ENCODE measurements at places on chromosomes 16 and 17.

DNA sequence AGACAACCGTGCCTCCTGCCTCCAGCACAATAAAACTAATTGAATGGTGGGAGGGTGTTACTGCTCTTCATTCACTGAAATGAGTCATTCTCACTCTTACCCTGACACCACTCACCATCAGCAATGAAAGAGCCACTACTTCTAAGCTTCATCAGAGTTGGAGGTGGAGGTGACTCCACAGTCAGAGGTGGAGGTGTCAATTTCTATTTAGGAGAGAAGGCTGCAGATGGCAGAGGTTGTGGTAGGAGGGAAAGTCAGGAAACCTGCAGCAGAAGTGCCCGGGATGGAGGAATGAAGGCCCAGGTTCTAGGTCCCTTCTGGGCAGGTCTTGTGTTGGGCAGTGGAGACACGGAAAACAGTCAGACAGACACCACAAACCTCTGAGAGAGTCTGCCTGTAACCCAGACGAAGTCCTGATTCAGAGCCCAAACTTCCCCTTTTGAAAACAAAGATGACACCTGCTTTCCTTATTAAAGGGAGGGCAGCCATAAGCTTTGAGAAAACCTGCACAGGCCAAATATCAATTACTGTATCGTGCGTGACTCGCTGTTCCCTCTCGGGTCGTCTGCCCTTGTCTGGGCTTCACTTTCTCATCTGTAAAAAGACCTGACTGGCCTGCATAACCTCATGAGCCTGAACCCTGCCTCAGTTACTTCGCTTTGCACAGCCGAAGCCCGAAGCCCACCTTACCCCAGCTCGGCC lies 668 bp downstream of the ATPAF2 start:
- no peak for DNase-seq

DNA sequence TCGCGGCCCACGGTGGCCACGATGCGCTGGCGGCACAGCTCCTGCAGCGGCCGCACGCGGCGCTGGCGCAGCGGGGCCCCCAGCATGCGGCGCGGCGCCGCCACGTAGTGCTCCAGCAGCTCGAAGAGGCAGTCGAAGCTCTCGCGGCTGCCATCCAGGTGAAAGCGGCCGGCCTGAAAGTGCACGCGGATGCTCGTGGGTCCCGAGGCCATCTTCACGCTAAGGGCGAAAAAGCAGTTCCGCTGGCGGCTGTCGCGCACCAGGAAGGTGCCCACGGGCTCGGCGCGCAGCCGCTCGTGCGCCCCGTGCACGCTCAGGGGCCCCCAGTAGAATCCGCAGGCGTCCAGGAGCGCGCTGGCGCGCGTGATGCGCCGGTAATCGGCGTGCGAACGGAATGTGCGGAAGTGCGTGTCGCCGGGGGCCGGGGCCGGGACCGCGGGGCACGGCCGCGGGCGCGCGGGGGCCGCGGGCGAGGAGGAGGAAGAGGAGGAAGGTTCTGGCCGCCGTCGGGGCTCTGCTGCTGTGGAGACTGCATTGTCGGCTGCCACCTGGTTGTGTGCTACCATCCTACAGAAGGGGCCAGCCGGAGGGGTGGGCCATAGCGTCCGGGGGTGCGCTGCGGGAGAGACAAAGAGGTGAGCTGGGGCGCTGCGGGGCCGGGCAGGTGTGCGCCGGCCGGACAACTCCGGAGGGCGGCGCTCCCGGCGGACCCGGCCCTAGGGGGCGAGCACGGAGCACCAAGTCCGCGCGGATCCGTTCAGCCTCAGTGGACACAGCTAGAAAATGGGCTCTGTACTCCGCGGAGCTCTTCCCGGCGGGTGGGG lies 879 bp downstream of the SOCS1 start:
- DNase-seq = no peak

GRCh38 chr16:74296104-74296431 lies 546 bp upstream of the PSMD7 start:
- DNase-seq = no peak

GRCh38 chr16:86041807-86042206 lies 142.8 kb downstream of the IRF8 start:
- DNase-seq = no peak

GRCh38 chr17:42678951-42679491 lies 2.2 kb upstream of the PLEKHH3 start:
- no peak for DNase-seq

DNA sequence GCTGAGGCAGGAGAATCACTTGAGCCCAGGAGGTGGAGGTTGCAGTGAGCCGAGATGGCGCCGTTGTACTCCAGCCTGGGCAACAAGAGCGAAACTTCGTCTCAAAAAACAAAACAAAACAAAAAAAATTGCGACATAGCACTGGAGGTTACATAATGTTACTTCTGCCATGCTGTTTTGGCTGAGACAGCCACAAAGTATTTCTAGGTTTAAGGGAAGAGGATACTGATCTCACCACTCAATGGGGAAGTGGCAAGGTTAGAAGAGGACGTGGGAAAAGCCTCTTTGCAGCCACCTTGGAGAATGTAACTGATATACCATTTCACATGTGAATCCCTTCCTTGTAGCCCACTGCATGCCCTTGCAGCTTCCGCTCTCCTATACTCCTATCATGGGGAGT lies 131.2 kb upstream of the NLRP1 start:
- no peak for DNase-seq

GRCh38 chr16:9567666-9568065 lies 476.2 kb downstream of the HAPSTR1 start:
- DNase-seq = no peak

- no peak for DNase-seq
These were observed 157.3 kb downstream of the AATF start for GRCh38 chr17:37106049-37106448.

DNA sequence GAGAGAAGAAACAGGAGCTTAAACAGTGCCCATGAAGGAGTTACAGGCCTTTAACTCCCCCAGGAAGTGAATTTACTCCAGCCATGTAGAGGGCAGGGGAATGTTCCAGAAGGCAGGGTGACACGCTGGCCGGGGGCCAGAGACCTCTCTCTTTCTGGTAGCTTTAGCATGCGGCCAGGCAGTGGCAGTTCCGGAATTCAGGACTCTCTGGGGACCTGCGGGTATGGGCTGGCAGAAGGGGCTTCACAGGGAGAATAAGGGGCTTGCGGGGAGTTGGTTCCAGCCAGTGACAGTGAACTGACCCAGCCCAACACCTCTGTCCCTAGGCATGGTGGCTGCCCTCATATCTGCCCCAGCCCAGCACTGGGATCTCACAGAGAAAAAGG lies 40.0 kb downstream of the MYH3 start:
- no peak for DNase-seq

DNA sequence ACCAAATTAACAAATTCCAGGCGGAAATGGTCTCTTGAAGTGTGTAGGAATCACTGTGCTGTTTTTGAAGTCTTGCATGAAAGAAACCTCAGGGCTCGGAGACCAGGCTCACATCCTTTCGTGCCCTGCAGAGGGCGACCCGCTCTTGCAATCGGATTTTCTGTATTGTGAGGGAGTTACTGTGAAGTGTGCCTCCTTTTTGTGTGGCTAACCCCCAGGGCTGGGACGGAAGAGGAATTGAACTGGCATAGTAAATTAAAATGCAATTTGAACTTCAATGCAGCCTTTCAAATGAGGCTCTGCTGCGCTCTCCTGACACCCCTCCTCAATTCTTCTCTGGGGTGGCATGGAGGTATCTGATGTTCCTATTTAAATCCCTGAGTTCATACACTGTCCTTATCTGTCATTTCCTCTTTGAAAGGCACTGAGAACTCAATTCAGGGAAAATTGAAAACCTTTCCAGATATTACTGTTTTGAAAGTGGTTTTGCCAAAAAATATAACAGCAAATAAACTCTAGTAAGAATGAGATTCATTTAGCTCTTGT lies 51.5 kb upstream of the MGAT5B start:
- DNase-seq = peak; percentile 21

DNA sequence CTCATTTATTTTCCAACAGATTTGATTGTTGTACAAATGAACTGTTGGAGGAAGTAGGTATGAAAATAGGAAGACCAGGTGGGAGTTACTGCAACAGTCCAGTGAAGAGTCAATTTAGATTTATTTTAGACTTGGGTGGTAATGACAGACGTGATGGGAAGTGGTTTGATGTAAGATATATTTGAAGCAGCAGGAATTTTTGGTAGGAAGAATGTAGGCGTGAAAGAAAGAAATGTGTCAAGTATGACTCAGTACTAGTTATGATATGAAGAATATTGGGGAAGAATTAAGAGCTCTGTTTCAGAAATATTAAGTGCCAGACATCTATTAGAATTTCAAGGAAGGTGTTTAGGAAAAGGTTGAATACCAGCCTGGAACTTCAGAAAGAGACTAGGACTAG lies 247.9 kb upstream of the AXIN2 start:
- DNase-seq = no peak

GRCh38 chr17:77741109-77741508 lies 217.4 kb upstream of the TNRC6C start:
- DNase-seq = no peak

- DNase-seq = no peak
These were observed 4.3 kb downstream of the PER1 start for GRCh38 chr17:8147805-8148404.

DNA sequence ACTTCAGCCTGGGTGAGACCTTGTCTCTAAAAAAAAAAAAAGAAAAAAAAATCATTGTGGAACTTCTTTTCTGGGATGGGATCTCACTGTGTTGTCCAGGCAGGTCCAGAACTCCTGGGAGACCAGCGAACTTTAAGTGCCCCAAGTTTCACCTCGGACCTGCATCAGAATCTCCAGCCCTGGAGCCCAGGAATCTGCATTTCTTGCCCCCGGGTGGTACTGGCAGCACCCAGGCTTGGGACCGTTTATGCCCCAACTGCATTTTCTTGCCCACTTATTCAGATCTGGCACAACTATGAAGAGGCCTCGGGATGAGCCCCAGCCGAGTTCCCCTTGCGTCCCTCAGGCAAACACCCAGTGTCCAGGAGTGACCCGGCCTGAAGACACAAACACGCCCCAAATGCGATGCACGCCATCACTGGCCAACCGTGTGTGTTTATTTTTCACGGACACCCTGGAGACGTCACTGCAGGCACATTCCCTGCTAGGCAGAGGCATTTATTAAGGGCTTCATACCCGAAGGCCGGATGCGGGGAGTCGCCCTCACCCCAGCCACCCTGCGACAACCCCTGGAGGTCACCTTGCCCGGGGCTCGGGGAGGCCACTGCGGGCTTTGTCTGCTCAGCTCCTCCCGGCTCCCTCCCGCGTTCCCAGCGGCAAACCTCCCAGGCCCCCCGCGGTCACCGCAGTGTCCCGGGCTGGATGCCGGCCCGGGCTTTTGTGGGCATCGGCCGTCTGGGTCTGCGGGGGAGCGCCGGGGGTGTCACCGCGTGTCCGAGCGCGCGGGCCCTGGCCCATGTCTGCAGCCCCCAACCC lies 684 bp upstream of the SPIRE2 start:
- no peak for DNase-seq

- DNase-seq = peak; percentile 45
These were observed 95.7 kb downstream of the ABCC6 start for GRCh38 chr16:16127469-16128116.

DNA sequence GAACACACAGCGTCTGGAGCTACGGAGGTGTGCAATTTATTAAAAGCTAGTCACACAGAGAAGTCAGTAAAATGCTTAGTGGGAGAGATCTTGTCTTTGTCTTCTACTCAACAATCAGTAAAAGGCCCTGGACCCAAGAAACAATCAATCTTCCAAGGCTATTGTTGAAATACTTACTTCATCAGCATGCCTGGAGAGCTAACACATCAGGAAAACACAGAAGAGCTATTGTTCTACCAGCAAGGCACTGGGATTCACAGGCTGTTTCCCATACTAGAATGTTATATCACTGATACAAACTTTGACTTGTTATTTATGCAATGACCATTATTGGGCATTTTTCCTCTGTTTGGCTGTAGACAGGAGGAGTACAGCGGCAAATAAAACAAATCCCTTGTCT lies 247.8 kb upstream of the ERCC4 start:
- DNase-seq = no peak

- no peak for DNase-seq
These were observed 27.3 kb downstream of the AATF start for GRCh38 chr17:36975922-36976515.

GRCh38 chr17:49554694-49555494 lies 20.8 kb upstream of the NXPH3 start:
- no peak for DNase-seq

DNA sequence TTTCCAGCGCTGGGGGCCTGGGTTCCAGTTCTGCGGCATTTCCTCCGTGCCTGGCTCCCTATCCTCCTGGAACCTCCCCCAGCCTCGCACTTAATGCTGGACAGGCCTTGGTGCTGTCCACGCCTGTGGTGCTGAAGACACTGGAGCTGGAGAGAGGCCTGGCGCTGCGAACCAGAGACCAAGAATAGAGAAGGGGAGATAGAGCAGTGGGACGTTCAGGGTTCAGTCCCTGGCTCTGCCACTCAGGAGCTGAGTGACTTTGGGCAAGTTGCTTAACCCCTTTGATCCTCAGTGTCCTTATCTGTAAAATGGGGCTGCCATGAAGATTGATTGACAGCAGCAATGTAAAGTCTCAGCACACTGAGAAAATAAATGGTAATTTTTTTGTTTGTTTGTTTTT lies 11.9 kb downstream of the SBK1 start:
- no peak for DNase-seq

DNA sequence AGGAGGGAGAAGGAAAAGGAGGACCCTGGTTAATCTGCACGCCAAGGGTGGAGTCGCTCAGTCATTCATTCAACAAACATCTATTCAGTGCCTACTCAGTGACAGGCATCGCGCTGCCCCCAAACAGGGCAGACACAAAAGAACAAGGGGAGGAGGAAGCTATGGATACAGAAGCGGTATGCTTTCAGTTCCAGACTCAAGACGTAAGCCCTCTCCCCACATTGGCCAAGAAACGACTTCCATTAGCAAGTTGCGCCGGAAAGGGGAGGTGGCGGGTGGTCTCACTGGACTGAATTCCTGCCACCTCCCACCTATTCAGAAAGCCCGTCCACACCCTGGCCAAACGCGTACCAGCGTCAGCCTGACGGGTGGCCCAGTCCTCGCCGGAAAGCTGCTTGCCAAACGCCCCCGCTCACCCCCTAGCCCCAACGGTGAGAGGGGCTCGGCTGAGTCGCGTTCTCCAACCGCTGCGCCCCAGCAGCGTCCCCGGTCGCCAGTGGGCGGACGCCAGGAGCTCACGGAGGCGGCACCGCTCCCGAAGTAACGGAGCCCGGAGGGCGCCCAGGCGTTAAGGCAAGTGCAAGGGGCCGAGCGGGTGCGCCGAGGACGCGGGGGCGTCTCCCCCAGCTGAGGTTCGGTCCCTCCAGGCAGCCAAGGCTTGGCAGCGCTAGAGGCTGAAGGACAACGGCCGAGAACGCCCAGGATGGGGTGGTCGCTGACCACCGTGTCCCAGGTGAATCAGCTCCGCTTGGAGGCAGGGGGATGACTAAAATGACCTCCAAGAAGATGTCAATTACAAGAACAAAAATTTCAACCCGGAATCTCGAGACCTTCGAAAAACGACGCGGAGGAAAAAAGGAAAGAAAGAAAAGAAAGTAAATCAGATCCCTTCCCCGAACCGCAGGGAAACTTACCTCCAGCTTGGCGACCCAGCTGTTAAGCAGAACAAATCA lies 470.7 kb downstream of the SOX9 start:
- no peak for DNase-seq

Data from smooth muscle cell of the brain vasculature (primary cell).